Suppressor macrophage treated with lipopolysaccharide for 4 hours (primary cell): ENCODE measurements at places on chromosomes 11 and 22.

DNA sequence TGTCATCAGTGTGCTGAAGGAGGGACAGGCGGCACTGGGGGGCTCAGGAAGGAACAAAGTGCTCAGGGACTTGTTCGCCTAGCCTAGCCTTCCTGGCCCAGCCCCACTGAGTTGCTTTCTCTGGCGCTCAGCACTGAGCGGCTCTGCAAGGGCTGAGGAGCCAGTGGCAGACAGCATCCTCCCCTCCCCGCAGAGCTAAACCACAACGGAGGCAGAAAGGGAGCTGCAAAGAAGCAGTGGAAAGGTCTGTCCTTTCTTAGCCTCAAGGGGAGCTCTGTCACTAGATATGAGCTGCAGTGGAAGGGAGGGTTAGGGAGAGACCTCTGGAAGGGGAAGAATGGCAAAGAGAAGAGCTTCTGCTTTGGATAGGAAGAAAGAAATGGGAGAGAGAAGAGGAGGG lies 89.7 kb upstream of the PHOX2A start:
- DNase-seq = no peak

GRCh38 chr11:120357620-120358019 lies 21.4 kb downstream of the ARHGEF12 start:
- no peak for DNase-seq

DNA sequence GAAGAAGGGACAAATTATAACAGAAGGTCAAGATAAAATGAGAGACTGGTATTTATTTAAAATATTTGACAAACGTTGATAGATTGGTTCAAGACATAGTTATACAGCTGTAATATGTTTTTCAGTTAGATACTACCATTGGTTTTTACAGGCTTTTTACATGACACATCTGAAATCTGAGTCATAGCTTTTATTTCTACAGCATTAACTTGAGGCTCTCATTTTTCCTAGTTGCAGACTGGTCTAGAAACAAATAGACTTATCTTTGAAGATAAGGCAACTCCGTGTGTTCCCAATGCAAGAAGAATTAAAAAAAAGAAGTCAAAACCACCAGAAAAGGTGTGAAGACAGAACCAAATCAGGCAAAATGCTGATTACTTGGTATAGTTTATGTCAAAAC lies 31.3 kb downstream of the CEP57 start:
- DNase-seq = no peak

DNA sequence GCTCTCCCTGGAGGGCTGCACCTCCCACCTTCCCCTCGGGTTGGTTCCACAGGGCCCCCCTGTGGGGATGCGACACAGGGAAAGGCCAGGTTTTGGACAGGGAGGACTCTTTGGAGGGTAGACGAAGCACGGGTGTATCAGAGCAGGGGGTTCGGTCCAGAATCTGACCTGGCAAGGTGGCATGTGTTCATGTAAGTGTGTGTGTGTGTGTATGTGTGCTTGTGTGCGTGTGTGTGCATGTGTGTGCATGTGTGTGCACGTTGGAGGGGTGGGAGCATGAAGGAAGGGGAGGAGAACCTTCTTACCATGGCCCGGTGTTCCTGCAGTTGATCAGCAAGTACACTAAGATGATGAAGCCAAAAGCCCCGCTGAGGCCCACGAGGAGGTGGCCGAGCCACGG lies 14.7 kb downstream of the IL2RB start:
- no peak for DNase-seq

DNA sequence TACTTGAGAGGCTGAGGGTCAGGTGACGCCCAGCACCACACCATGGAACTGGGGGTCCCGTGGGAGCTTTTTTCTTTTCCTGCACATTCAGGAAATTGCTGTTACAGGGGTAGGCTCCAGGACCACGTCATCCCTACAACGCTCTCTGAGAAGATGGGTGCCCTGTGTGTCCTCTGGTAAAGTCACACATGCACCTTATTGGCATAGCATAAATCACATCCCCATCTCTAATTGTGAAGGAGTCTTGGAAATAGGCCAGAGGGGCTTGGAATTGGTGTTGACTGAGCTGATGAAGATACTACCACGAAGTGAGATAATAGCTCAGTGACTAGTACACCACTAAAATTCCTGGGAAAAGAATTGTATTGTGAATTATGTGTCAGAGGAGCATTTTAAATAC lies 57.6 kb downstream of the TNRC6B start:
- DNase-seq = no peak

GRCh38 chr11:1012740-1013630 lies 23.5 kb downstream of the MUC6 start:
- no peak for DNase-seq

DNA sequence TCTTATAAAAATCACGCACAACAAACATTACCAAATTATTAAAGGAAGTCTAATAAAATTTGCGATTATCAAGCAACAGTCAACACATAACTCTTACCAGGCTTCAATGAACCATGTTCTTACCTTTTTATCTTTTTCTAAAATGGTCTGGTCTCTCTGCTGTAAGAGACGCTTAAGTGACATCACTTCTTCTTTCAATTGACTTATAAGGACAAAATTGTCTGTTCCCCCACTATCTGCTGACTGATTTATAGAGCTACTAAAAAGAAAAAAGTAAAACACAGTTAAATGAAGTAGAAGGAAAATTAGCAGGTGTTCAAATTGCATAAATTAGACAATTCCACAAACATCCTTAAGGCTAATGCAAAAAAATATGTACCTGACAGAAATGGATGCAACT lies 10.9 kb downstream of the FAM76B start:
- no peak for DNase-seq

GRCh38 chr11:46335271-46335670 lies 12.0 kb upstream of the DGKZ start:
- no peak for DNase-seq
